ENCODE measurements at places on chromosomes 16 and 17.

DNA sequence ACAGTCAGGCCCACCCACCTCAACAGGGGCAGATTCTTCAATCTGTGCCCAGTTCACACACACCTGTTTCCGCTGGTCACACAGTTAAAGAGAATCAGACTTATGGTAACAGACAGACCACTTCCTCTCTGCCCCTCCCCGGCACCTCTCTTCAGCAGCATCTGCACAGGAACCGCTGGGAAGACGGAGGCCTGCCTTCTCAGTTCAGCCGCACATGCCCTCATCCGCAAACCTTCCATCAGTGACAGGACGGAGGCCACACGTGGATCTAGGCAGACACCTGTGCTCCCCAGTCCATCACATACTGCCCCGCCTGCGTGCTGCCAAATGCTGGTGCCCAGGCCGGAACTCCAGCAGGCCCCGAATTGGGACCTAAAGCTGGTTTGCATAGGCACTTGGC, 10.3 kb downstream of the PHB1 start:
- no peak for DNase-seq

DNA sequence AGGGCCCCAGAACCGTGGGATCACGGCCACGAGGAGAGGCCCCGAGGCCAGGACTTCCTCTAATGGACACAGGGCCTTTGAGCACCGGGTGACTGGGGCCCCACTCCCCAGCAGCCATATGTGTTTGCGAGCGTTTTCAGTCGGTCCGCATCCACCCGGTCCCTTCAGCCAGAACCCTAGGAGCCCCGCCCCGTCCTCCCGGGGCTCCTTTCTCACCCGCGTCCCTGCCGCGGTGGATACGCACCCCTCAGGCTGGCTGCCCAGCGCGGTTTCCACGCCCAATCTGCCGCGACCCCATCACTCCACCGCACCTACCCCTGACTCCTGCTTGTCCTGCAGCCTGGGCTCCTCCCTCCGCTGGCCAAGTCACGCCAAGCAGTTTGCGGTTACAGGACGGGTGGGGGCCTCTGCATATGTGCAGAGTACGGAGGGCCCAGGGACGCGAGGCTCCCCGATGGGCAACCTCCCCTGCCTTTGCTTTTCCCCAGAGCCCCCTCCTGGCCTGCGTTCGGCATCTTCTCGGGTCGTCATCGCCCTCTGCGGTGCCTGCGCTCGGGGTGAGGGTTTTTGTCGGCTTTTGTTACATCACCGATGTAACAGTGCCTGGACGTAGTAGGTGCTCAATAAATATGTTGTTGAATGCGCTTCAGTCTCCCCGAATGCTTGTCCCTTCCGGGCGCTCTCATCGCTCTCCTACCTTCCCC, 1.0 kb upstream of the TTYH2 start:
- no peak for DNase-seq

GRCh38 chr16:50377001-50377400, 8.2 kb upstream of the BRD7 start:
- no peak for DNase-seq

- DNase-seq: no peak
Measured at GRCh38 chr17:19417611-19418010, 6.6 kb downstream of the RNF112 start.

GRCh38 chr16:52707676-52708337, 160.9 kb upstream of the TOX3 start:
- no peak for DNase-seq

DNA sequence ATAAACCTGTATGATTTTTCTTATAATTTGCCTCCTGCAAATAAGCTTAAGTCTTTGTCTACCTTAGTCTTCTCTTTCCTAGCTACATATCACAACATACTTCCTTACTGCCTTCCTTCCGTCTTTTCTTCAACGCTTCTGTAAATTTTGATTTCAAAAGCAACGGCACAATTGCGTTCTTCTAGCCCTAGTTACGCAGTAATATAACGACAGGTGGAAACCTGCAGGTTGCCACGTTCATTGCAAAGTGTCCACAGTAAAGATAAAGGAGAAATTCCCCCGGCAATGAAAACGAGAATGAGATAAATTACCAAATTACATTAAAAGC, 546 bp upstream of the PSMD7 start:
- DNase-seq: no peak

- DNase-seq: no peak
Measured at GRCh38 chr16:31414706-31415105, 13.5 kb downstream of the COX6A2 start.

DNA sequence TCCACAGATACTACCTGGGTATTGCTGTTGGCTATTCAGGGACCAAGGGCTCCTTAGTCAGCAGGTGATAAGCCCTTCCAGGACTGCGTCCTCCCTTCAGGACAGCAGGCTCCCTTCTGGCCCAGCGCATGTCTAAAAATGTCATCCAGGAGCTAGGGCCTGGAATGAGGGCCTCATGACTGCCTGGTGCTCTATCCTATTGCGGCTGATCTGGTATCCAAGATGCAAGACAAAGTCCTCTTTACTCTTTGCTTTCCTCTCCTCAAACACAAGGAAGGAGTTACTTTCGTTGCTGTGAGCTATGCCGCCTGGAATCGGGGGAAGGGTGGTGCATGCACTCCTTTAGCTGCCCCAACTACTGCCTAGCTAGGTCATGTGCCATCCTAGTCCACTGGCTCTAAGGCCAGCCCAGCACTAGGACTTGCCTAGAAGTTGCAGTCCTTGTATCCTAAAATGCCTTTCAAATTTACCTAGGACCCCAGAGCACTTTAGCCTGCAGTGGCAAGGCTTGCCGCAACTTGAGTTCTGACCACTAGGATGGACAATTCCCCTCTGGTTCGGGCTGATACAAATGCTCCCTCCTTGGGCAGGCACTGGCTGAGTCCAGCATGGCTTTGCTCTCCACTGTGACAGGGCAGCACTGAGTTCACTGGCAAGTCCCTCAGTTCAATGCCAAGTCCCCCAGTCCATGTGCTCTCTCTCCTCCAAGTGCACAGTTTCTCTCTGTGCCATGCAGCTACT, 10.1 kb upstream of the TMEM219 start:
- DNase-seq: no peak

DNA sequence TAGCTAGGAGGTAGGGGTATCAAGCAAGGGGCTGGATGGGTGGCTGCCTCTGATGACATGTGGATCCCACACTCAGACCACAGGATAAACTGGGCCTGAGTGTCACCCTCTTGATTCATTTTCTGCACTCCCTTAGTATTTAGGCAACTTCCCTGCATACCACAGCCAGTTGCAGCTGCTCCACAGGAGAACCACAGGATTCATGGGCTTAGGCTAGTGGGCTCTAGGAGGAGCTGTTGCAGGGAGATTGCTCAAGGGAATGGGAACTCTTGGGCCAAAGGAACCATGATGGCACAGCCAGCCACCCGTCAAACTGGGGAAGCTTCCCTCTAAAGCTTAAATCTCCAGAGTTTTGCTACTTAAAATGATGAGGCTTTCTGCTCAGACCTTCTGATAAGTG, 269.7 kb upstream of the ASIC2 start:
- no peak for DNase-seq

- no peak for DNase-seq
Measured at GRCh38 chr17:48202959-48203358, 95.4 kb downstream of the SNX11 start.

GRCh38 chr17:66373944-66374817, 71.8 kb downstream of the PRKCA start:
- no peak for DNase-seq

- no peak for DNase-seq
Measured at GRCh38 chr16:89581861-89582563, 6.5 kb downstream of the CPNE7 start.

DNA sequence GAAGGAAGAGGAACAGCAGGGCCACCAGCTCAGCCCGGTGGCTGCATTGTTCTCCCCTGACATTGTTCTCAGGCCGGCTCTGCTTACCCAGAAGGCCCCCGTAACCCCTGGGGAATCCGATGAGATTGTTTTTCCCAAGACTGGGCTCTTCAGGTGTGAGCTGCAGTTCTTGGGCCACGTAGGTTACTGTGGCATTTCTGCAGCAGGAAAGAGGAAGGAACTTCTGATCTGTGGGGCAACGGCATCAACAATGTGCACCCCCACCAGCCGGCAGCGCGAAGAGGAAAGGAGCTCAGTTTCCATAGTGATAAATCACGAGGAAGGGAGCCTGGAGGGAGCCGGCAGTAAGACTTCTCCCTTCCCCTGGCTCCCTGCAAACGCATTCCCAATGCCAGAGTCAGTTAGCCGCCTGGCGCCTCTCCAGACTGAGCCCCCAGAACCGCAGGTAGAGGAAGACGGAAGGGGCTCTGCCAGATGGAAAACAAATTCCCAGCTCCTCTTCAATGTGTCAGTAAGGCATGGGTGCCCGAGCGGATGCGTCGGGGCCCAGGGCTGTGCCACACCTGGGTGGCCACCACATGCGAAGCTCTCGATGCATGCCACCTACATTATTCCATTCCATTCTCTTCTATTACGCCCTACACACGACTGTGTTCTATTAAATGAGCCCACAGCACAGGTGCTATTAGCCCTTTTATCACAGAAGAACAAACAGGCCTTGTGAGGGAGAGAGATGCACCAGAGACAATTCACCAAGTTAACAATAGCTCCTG, 21.5 kb upstream of the PECAM1 start:
- DNase-seq: no peak

- no peak for DNase-seq
Measured at GRCh38 chr17:20059728-20060188, 50.6 kb downstream of the SPECC1 start.

DNA sequence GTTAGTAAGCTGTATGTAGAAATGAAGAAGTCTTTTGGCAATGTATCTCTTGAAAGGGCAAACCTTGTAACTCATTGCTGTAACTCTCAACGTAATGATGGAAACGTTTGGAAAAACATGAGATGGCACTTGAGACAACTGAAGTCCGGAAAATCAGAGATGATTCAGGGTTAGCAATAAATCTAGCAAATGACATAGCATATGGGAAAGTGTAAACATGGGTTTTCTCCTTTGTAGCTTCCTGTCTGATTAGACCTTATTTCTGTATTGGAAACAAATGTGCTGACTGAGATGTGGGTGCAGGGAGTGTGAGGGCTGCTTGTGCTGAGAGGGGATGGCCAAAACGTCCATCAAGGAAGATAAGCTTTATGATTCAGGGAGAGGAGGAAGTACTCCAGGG, 110.7 kb upstream of the FAM20A start:
- no peak for DNase-seq

- DNase-seq: no peak
Measured at GRCh38 chr16:35319536-35320192, 1860.3 kb downstream of the TP53TG3F start.

DNA sequence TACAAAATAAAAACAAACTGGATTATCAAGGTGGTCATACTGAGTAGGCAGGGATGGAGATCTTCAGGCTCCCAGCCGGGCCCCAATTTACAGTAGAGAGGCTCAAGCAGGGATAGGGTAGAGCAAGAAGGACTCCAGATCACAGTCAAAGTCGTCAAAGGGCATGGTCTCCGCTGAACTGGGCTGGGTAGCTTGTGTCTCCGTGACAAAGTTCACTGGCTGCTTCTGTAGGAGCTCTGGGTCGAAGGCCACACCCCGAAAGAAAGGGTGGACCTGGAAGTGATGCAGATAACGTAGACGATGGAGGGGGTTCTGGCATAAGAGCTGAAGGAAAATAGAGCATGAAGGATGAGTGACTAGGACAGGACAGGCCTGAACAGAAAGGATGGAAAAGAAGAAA, 3.6 kb downstream of the RSKR start:
- no peak for DNase-seq

DNA sequence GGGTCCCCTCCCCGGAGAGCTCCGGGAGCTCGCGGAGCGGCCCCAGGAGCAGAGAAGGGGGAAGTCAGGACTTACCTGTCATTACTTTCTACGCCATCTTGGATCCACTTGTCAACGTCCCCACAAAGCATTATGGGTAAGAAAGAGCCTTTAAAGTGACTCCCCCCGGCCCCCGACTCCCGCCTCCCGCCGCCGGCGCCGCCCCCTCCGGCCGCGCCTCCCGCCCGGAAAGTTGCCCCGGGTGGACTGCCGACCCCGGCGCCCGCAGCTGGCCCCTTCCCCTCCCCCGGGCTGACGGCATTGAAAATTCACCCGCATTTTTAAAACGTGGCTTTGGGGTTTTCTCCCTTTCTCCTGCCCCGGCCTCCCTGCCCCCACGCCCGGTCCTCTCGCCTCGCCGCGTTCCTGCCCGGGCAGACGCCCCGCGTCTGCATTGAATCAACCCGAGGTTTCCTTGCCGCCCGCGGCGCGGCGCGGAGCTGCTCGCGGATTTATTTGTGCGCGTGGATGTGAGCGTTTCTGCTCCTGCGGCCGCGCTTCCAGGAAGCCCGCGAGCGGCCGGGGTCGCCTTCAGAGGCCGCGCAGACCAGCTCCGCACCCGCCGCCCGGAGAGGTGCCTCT, at the start of gene HELZ:
Gene HELZ, minus strand, starts transcription at position 124 of the 621 bp plus-strand sequence. CDS start 26,392 bp downstream, outside the sequence.
- peak; percentile 52 for DNase-seq

- no peak for DNase-seq
Measured at GRCh38 chr16:57540387-57540786, 2.1 kb upstream of the ADGRG5 start.

DNA sequence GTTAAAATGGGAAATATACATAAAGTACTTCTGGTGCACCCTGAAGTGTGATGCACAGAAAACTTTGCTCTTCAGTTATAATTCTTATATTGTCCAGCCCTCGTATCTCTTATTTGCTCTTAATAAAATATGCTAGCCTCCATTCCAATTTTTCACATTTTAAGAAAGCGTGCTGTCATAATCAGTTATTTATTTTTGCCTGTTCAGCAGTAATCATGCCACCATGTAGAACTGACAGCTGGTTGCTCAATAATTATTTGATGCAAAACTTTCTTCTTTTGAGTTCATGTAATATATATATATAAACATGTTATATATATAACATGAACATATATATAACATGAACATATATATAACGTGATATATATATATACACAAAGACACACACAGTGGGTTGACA, 294.6 kb downstream of the CNTNAP4 start:
- no peak for DNase-seq

DNA sequence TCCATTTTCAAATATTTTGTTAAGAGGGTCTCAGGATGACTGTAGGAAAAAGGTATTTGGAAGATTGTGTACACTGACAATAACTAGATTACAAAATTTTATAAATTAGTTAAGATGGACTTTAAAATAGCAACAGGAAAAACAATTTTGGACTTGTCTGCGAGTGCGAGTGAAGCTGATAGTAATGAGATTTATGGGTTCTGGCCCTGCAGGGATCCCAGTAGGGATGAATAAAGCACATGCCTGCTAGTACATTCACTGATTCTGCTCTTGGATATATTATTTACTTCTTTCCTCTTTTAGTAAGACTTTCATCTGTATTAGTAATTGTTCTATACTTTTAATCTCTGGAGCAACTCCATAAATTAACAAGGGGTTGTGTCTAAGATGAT, 28.2 kb downstream of the PRKCA start:
- no peak for DNase-seq

- peak; percentile 93 for DNase-seq
Measured at GRCh38 chr17:79188048-79188447, 113.4 kb downstream of the ENGASE start.
